ENCODE measurements at places on chromosomes 1 and 21.

- DNase-seq = no peak
These were observed 37.0 kb upstream of the PUM1 start for GRCh38 chr1:31102501-31102950.

- no peak for DNase-seq
These were observed 38.5 kb downstream of the B3GALT5 start for GRCh38 chr21:39651206-39651605.

- no peak for DNase-seq
These were observed 57.3 kb downstream of the SIK1 start for GRCh38 chr21:43369596-43370090.

DNA sequence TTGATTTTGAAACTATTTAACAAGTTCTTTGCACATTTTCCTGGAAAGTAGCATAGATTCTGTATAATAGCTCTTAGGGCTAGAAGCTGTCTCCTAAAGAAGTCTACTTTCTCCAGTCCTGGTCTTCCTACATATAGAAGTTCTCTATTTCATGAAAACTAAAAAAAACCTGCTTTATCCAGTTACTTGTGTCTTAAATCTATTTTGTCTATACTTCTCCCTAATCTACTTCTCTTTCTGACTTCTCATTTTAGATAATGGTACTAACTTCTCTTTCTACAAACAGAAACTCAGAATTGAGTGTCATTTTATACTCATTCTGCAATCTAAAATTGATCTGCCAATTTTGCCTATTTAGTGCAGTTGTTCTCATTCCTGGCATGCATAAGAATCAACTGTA is 28.7 kb downstream of the PDE4B start:
- no peak for DNase-seq

- no peak for DNase-seq
These were observed 2.1 kb downstream of the SLC22A15 start for GRCh38 chr1:115978292-115978941.

DNA sequence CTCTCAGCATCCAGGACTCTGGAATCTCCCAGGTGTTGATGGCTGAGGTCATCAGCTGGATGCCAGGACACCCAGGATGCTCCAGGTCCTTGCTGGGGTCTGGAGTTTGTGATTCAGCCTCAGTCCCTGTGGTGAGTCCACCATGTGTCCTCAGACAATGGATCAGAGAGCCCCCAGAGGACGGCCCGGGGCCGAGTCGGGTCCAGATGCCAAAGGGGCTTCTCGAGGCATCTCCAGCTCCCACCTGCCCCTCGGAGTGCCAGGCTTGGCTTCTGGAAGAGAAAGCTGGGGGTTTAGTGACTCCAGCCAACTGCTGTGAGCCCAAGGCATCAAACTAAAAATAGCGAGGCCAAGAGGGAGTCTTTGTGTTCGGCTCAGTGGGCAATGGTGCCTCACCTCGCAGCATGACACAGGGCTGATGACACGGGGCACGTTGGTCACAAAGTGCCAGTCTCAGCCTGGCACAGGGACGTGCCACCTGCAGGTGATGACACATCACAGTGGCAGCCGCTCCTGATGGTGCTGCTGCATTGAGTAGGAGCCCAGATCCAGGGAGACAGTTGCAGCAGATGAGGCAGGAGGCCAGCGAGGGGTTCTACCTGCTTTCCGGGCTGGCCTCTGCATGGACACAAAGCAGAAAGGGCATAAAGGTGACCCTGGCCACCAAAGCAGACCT is 10.6 kb downstream of the PDE9A start:
- no peak for DNase-seq

DNA sequence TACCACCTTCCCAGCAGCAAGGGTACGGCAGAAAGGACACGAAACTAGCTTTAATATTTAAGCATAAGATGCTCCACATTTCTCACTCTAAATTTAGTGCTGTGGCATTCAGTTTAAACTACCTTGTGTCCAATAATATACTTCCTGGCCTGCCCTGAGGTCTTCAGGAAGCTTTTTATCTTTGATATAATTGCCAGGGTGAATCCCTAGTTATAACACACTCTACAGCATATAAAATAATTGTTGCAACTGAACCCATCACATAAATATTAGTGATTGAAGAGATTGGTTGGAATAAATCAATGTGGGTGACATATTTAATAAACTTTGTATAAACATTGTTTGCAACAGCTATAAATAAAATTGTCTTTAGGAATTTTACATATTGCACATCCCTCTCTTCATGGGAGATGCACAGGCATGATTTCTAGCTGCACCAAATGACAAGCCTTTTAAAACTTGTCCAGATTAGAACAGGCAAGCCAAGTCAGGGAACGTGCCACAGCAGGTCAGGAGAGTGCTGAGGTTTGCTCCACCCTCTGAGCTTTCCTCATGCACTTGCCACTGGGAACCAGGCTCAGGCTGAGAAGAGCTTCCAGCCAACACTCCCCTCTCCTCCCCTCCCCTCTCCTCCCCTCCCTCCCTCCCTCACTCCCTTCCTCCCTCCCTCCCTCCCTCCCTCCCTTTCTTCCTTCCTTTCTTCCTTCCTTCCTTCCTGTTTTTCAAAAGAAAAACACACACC is 623.2 kb upstream of the PKN2 start:
- DNase-seq = no peak

DNA sequence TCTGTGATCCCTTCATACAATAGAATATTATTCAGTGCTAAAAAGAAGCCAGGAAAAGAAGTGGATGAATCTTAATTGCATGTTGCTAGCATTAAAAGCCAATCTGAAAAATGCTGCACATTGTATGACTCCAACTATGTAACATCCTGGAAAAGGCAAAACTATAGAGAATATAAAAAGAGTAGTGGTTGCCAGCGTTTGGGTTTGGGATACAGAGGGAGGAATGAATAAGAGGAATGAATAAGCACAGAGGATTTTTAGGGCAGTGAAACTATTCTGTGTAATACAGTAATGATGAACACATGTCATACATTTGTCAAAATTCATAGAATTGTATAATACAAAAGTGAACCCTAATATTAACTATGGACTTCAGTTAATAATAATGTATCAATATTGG is 42.5 kb downstream of the GPR88 start:
- no peak for DNase-seq

DNA sequence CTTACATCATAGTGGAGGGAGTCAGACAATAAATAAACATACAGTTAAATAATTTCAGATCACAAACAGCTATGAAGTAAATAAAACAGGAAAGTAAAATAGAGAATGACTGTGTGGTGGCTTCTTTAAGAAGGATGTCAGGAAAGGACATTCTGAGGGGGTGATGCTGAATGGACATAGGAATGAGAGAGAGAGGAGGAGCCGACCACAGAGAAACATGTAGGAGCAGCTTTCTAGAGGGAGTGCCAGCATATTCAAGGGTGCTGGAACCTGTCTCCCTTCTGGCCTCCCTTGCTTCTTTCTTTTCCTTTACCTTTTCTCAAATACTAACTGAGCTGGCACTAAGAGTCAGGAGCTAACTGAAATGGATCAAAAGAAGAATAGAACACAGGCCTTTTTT is 20.5 kb upstream of the BCL10 start:
- no peak for DNase-seq

DNA sequence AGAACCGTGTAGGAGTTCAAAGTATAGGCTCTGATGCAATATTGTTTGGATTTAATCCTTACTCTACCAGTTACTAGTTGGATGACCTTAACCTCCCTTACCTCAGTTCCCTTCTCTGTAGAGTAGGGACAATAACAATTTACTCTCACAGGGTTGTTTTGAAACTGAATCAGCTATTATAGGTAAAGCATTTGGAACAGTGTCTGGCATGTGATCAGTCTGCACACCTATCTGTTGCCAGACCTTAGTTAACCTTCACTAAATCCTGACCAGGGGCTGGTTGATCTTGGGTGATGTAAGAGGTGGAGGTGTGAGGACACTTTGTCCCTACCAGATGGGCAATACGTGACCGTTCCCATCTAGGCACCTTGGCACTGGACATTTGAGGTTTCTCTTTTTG is 106.9 kb downstream of the DDX20 start:
- DNase-seq = no peak

GRCh38 chr21:36282568-36283230 is 37.3 kb upstream of the MORC3 start:
- no peak for DNase-seq

- DNase-seq = no peak
These were observed 17.8 kb upstream of the MAST2 start for GRCh38 chr1:45785583-45785982.

GRCh38 chr1:181152892-181153633 is 64.6 kb downstream of the IER5 start:
- peak; percentile 31 for DNase-seq

GRCh38 chr1:41743366-41743765 is 175.4 kb downstream of the HIVEP3 start:
- DNase-seq = no peak

- DNase-seq = no peak
These were observed 9.0 kb upstream of the CSF1 start for GRCh38 chr1:109901524-109902145.

DNA sequence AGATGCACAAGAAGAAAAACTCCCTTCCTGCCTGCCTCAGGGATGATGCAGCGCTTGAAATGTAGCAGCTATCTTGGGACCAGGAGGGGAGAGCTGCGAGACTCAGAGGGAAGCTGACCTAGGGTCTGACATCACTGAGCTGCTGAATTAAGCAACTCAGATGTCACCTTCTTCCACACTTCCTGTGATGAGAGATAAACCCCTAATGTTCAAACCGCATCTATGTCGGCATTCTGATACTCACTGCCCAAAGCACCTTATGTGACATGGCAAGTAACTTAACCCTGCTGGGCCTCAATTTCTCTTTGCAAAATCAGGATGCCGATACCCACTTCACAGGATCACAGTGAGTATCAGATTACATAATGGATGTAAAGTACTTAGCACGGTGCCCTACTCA is 9.1 kb upstream of the AK2 start:
- DNase-seq = no peak

GRCh38 chr1:232170909-232171308 is 459.0 kb downstream of the SIPA1L2 start:
- DNase-seq = no peak

DNA sequence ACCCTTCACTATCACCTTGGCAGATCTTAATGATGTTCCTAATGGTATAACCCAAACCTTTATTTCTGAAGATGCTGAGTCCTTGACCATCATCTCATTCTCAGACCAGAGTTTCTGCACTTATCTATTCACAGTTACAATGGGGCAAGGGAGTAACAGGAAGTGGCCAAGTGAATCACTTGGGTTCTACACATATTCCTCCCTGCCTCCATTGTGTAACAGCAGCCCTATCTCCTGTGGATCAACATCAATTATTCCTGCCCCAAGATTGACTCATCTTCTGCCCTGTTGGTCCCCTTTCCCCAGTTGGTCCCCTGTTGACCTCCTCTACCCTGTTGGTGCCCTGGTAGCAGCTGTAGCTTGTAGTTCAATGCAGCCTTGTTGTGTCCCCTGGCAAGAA is 10.3 kb upstream of the S100A7 start:
- DNase-seq = no peak

- no peak for DNase-seq
These were observed 71.3 kb upstream of the DNAJC6 start for GRCh38 chr1:65238010-65238409.

- DNase-seq = no peak
These were observed 1.2 kb upstream of the HMCN1 start for GRCh38 chr1:185732951-185733350.

- no peak for DNase-seq
These were observed 17.4 kb downstream of the MAST2 start for GRCh38 chr1:45820788-45821187.

GRCh38 chr1:165823552-165824268 is 3.7 kb upstream of the UCK2 start:
- no peak for DNase-seq

DNA sequence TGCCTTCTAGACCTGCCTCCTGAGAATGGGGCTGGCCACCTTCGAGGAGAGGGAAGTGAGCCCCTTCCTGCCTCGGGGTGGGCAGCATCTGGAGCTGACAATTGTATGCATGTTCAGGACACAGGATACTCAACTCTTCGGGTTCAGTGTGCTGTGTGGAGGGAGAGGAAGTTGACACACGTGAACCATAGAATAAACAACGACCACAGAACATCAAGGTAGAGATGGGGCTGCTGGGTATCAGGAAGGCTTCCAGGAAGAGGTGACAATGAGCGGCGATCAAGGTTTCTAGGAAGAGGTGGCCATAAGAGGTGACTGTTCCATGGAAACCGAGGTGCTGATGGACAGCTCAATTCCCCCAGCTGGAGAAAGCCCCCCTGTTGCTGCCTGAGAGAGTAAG is 22.0 kb downstream of the UBIAD1 start:
- DNase-seq = no peak

- no peak for DNase-seq
These were observed 317.6 kb upstream of the PROX1 start for GRCh38 chr1:213669964-213670691.

- no peak for DNase-seq
These were observed 31.3 kb downstream of the CCN1 start for GRCh38 chr1:85611856-85612255.

DNA sequence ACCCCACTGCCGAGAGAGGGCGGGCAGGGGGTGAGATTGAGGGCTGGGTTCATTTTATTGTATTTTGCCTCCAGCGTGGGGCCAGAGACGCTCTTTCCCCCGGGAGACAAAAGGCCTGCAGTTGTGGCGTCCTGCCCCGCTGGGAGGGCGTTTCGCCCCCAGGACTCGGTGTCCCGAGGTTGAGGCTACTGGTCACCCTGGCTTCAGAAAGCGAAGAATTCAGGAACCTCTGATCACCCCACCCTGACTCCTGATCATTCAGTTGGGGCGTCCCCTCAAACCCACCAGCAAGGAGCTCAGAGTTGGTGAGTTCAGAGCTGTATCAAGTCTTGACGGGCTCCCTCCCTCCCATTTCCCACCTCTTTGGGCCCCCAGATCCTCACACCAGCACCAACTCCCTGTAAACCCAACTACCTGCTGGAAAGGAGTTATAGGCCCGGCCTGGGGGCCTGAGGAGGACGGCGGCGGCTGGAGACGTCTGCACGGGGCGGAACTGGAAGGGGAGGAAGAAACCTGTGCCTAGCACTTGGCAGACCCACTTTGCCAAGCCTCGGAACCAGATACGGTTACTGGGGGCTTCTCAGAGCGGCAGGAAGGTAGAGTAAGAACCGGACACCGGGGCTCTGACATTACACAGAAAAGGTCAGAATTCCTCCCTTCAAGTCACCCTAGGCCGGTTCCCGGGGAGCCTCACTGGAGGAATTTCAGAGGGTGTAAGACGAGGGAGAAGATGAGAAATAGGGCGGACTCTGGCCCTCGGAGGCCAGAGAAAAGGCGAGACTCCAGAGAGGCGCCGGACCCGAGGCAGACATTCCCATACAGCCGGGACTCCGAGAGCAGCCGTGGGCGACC is 761 bp upstream of the PAX7 start:
- no peak for DNase-seq
